Left lung (tissue), 14 donors: ENCODE measurements at places on chromosomes 4 and X. TPM values are rescaled to one million over a fixed set of nuclear protein-coding genes. Genes with fewer than 3 reads are reported as not detected.

Gene IL2RG
- 2.1 TPM for polyA plus RNA-seq

Gene HEPH
- polyA plus RNA-seq, result 52.0 TPM

Gene PPAT
- 30.0 TPM for polyA plus RNA-seq

Gene GUCY1B1
- polyA plus RNA-seq, result 44.9 TPM

Gene SOWAHB
- 2.6 TPM for polyA plus RNA-seq

GRCh38 chrX:69133921-69134542 is 31.2 kb downstream of the PJA1 start:
- peaks cover 18% of the 10 kb centered on the region for H3K27me3 ChIP-seq
- H3K36me3 ChIP-seq, result no peaks in the 10 kb centered on the region
- no peak for DNase-seq
- H3K4me3 ChIP-seq, result no peak overlapping the region
- H3K4me1 ChIP-seq, result no peaks in the 10 kb centered on the region
- no peak overlapping the region for H3K27ac ChIP-seq
